ENCODE measurements at places on chromosomes 13 and 19.

- no peak for DNase-seq
These were observed 113.5 kb downstream of the FOXO1 start for GRCh38 chr13:40552895-40553294.

DNA sequence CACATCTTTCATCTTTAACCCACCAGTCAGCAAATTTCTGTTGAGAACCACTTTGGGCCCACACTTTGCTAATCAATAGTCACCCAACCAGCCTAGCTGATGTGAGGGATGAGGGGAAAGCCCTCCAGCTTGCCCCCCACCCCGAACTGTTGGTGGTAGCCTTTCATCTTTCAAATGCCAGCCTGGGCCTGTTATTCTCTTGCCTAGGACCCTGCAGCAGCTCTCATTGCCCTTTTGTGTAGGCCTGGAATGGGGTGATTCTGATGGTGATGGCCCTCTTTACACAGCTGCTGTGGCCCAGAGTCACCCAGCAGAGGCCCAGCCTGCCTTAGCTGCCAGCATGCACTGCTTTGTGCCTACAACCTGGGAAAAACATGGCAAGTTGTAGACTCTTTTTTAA lies 294.5 kb downstream of the SLC7A1 start:
- DNase-seq = no peak

DNA sequence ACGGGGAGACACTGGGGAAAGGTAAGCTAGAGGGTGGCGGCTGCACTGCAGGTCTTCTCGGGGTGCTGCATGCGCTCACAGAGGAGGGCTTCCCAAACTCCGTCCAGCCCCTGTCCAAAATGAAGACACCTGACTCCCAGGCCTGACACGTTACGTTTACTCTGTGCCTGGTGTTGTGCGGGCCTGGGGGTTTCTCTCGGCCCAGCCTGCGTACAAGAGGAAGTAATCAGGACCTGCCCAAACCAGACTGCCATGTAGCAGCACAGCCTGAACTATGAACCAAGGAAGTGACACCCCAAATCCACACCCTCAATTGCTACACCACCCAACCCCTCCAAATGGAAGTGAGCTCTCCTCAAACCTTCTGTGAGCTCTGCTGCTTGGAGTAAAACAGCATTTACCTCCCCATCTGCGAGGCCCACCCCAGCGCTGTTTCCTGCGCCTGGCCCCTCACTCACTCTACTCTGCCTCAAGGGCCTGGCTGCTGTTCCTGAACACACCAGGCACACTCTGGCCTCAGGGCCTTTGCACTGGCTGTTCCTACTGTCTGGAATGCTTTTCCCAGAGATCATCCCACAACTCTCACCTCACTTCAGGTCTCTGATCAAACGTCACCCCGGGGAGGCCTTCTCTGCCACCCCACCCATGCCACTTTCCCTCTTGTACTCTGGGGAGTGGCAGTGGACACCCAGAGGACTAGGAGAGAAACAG lies 3.0 kb downstream of the HSPBP1 start:
- no peak for DNase-seq

- DNase-seq = no peak
These were observed 13.6 kb upstream of the ZNF14 start for GRCh38 chr19:19746286-19747213.

- no peak for DNase-seq
These were observed 1.5 kb downstream of the C3 start for GRCh38 chr19:6718741-6719539.

DNA sequence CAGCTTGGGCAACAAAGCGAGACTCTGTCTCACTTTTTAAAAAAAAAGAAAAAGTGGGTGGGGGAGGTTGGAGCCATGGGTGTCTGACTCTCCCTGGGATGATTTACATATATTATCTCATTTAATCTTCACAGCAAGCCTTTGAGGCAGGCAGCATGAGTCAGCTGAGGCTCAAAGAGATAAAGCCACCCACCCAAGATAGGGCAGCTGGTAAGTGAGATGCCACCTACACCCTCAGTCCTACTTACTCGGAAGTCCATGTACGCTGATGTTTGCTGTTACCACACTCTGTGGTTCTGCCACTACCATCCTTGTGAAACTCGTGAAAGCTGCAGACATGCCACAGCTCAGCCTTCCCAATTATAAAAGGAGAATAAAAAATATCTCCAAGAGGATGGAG lies 142.0 kb upstream of the TSHZ3 start:
- DNase-seq = no peak

- DNase-seq = no peak
These were observed 118.2 kb upstream of the ARGLU1 start for GRCh38 chr13:106686163-106686562.

- no peak for DNase-seq
These were observed 38.3 kb downstream of the DNAJC15 start for GRCh38 chr13:43061496-43062280.
